ENCODE measurements at places on chromosomes 4 and X.
A peak's percentile ranks its signal among the peaks of the same experiment; 100 is the strongest.

DNA sequence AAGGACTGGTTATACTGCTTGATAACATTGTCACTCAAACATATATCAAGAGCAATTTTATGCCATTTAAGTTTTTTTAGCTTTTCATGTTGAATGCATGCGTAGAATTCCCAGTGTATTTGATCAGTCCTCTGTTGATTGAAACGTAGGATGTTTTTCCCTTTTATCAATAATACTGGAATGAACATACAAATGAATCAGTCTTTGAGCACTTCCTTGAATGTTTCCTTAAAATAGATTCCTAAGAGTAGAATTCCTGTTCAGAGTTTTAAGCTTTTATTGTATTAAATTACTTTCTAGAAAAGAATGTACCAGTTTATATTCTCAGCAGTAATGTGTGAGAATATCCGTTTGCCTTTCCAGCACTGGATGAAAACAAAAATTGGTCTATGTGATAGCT, 37.8 kb downstream of the ADD1 start:
- DNase-seq, result no peak

GRCh38 chrX:39905538-39905891, 192.2 kb downstream of the BCOR start:
- no peak for DNase-seq

DNA sequence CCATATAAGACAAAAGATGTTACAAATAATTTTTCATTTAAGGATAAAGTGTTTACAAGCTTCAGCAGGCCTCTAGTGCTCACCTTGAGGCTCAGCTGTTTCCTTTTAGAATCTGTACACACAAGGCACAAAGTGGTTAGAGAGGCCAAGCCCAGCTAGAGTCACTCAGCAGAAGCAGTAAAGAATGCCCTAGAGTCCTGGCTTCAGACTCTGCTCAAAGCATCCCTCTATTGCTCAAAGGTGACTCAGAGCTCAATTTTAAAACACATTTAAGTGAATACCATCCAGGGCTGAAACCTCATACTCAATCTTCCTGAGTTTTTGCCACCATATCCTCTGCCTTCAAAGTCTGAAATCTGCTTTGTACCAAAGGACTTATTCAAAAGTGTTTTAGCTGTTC, 22.6 kb upstream of the PHF8 start:
- peak; percentile 27 for DNase-seq

DNA sequence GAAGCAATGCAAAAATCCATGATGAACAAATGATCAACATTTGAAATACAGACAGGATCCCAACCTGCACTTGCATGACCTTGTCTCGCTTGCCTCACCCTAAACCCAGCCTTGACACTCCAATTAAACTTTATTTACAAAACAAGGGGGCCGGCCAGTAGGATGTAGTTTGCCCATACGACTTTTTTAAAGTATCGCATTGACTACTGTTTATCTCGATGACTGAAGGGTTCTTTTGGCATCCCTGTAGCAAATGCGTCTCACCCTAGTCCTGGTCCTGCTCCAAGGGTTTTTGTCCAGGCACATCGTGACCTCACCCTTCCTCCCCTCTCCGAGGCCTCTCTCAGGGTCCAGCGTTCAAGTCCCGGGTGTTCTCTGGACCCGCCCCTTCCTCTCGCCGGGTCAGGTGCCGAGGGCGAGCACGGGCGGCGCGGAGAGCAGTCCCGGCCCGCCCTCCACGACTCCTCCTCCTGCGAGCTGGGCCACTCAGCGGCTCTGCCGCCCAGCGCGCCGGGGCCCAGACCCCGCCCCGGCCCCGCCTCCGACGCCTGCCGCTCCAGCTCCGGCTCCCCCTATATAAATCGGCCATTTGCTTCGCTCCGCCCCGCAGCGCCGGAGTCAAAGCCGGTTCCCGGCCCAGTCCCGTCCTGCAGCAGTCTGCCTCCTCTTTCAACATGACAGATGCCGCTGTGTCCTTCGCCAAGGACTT, at the start of gene SLC25A5:
SLC25A5 (plus strand) TSS at position 603 of the 709 bp plus-strand sequence; CDS start at position 675, 72 bp downstream.
- peak; percentile 83 for DNase-seq

DNA sequence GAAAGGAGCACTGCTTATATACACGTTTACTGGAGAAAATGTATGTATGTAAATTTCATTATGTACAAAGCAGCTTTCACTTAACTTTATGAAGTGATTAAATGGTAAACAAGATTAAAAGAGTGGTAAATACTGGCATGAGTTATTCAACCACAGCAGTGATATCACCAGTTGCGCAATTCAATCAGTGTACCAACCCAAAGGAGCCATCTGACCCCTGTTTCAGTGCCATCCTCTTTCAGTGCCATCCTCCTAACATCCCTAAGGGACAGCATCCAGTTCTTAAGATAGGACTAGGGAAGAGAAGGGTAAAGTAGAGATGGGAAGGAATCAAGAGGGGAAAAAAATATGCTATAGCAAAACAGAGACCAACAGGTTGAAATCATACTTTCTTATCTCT, 16.2 kb downstream of the HPF1 start:
- DNase-seq, result no peak

- DNase-seq, result peak; percentile 52
These were observed 25.3 kb upstream of the S100P start for GRCh38 chr4:6668391-6668790.

DNA sequence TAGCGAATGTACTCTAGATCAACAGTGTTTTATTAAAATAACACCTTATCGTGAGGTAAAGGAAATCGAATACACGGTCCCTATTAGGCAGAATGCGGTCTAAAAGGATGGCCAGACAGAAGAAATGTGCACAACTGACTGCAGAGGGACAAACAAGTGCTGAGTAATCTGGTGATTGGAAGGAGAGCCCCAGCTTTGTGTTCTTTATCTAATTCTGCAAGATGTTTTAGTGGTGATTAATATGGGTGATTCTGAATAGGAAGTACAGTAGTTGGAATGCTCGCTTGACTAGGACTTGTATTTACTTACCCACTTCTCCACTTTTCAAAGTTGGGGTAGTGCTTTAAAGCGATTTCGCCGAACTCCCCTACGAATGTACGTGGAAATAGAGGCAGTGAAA, 1.2 kb downstream of the WDR44 start:
- peak; percentile 67 for DNase-seq

GRCh38 chr4:75844151-75844662, 58.0 kb downstream of the PPEF2 start:
- DNase-seq, result peak; percentile 96

DNA sequence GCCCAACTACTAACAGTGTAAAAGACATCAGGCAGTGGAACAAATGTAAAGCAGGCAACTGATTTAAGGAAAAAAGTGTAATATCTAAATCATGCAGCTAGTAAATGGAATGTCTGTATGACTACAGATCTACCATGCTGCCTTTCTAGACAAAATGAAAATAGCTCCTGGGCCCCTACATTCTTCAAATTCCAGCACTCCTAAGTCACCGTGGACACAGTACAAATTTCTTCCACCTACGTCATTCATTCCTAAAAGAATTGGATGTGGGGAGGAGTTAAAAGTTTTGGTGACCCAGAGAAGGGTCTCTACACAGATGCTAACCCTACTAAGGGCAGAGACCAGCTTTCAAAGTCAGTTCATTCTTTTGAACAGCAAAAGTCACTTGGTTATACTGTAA, 137.2 kb upstream of the ARHGEF9 start:
- peak; percentile 17 for DNase-seq

DNA sequence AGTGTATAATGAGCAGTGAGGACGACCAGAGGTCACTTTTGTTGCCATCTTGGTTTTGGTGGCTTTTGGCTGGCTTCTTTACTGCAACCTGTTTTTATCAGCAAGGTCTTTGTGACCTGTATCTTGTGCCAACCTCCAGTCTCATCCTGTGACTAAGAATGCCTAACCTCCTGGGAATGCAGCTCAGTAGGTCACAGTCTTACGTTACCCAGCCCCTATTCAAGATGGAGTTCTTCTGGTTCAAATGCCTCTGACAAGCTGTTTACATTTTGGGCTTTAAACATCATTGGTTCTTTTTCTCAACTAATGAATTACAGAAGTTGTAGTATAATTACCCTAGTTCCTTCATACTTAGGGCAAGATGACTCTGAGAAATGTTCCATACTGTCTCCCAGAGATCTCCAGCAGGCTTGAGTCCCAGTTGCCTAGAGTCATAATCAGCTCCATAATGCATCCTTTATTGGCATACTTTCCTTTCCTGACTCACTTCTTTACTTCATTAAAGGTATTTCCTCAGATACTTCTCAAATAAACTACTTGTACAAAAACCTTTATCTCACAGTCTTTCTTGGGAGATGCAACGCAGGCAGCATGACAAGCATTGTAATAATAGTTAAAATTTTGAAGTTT, 136.5 kb downstream of the KDM6A start:
- DNase-seq, result no peak

GRCh38 chrX:21933077-21933476, 7.4 kb upstream of the SMS start:
- no peak for DNase-seq

GRCh38 chrX:71147496-71148277, 3.0 kb downstream of the NLGN3 start:
- DNase-seq, result no peak
